ENCODE measurements at places on chromosomes 2 and 18.

GRCh38 chr2:192197357-192197756 lies 2.6 kb upstream of the TMEFF2 start:
- DNase-seq, result no peak

- DNase-seq, result no peak
Observed at GRCh38 chr2:164252568-164253287, 368.6 kb downstream of the GRB14 start.

DNA sequence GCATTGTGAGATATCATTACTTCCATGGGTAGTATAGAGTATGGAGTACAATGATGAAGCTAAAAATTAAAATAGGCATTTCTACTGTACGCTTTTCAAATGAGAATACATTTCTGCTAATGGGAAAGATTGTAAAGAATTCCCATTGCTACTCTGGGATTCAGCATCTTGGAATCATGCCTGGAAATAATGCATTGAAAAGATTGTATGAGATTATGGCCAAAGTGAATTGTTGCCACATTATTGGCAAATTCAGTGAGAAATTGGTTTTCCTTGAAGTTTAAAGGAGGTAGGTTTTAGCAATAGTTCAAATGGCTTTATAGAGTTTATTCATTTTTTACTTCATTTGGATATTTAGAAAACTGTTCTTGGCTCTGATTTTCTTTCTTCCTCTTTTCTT lies 157.9 kb downstream of the GULP1 start:
- no peak for DNase-seq

- DNase-seq, result no peak
Observed at GRCh38 chr2:48952143-48952542, 196.6 kb upstream of the LHCGR start.

- no peak for DNase-seq
Observed at GRCh38 chr2:168912901-168913369, 11.8 kb downstream of the G6PC2 start.

DNA sequence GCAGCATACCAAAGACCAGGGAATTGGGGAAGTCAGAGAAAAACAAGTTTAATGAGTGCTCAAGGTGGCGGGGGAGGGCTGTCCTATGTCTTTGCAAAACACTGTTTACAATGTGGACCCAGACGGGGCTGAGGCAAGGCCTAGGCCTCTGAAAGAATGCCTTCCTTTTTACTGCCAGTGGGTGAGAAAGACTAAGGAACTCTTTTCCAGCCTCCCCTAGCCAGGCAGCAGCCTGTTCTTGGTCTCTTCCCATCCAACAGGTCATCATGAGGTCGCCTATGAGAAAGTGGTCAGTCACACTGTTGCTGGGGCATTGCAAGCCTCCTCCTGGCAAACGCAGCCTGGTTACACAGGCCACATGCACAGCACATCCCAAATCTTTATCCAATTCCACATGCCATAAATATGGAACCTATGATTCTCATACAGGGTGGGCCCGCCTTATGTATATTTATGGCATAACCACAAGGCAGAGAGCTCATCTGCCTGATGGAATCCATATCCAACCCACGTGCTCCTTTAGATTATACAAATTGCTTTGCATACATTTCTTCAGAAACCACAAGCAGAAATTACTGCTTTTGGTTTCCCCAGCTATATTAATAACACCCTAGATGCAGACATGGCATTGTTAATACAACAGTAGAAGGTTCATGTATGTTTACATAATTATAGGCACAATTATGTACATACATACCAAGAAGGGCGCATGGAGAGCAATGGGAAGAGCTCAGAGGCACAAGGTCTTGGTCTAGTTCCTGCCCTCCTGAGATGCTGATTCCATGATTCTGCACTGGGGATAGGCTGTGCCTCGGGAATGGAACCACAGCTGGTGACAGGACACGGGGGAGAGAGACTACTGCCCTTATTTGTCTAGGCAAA lies 48.6 kb downstream of the NRP2 start:
- DNase-seq, result no peak

GRCh38 chr2:9768388-9768787 lies 74.9 kb upstream of the TAF1B start:
- DNase-seq, result no peak

GRCh38 chr18:34783501-34783900 lies 73.4 kb downstream of the DTNA start:
- DNase-seq, result no peak

DNA sequence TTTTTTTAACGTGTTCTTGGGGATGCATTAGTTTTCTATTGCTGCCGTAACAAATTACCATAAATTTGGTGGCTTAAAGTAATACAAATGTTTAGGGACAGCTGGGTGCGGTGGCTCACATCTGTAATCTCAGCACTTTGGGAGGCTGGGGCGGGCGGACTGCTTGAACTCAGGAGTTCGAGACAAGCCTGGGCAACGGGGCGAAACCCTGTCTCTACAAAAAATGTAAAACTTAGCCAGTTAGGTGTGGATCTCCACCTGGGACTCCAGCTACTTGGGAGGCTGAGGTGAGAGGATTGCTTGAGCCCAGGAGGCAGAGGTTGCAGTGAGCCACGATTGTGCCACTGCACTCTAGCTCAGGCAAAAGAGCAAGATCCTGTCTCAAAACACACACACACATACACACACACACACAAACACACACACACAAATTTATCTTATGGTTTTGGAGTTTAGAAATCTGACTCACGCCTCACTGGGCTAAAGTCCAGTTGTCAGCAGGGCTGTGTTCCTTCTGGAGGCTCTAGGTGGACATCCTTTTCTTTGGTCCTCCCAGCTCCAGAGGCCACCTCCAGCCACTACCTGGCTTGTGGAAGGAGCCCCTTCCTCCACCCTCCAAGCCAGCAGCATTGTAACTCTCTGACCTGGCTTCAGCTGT lies 76.1 kb downstream of the SEPTIN10 start:
- DNase-seq, result no peak

DNA sequence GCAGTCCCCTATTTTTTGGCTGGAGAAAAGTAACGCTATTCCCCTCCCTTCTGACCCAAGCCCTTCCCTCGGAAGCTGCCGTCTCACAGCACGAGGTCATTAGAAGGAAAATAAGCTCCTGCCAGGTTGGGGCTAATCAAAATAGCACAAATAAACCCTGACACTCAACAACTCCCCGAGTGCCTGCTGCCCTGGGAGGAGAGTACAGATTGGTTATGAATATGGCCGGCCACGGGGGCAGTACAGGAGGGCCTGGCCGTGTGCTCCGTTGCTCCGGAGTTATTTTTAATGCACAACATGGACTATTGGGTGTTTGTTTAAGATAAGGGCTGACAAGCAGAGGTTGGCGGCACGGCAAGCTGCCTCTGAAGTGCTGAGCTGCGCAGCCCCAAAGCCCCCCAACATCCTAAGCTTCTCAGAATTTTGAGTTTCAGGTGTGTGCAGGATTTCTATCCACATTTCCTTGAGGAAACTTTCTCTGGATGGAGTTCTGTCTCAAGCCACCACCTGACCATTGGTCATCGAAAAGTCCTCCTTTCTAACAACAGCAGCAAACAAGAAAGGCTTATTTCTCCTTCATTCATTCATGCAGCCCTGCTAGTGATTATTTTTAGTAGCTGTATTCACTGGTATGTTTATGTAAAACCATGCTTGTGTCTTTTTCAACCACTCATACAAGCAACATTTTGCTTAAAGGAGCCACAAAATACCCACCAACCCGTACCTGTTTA lies 58.7 kb downstream of the PAX3 start:
- DNase-seq, result no peak

DNA sequence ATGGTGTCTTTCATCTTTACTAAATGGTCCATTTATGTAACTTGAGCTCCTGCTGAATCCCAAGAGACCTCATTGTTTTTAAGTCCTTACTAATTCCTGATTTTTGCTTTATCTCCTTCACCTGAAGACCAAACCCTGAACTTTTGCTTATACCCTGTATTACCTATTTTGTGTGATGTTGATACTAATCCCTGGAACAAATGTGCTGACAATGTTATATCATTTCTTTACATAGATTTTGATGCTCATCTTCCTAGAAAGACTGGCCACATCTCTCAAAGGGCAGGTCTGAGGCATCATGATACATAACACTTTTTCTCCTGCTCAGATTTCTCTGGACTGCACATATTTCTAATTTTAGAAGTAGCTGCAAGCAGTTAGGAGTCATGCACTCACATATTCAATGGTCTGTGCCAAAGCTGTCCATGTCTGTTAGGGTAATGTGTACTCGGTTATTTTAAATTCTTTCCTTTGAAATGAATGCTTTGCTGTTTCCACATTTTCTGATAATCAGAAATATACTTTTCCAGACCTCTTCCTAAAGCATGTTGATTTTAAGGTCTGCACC lies 427.9 kb upstream of the HNRNPA3 start:
- no peak for DNase-seq

- DNase-seq, result no peak
Observed at GRCh38 chr2:206573793-206574192, 68.5 kb upstream of the FAM237A start.

- DNase-seq, result no peak
Observed at GRCh38 chr2:64650722-64651338, 2.9 kb downstream of the SERTAD2 start.

DNA sequence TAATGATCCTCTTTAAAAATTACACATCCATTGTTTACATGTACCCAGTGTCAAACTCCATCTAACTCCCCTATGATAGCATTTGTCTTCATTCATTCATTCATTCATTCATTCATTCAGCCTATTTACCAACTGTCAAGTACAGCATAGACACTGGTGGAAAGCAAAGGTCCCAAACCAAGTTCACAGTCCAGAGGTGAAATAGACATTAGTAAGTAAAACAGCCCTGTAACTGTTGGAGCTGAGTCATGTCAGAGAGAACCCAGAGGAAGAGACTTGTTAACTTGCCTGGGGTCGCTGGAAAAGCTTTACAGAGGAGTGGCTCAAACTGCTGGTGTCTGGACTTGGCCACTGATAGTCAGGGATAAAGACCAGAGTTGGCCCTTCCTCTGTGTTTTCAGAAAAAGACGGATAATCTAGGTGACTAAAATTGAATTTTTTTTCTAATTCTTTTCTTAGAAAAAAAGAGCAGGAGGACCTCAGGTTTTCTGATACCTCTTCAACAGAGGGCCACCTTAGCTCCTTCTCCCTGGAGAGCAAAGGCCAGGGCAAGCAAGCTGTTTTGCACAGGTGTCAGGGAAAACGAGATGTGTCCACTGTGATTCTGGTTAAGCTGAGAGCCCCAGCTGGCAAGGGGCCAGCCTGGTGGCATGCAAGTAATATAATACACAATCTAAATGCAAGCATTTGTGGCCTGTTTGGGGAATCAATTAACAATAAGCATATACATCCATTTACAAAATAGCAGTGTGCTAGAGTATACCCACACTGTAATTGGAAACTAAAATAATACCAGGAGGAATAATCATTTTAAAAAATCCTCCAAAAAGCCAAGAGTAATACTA lies 96.7 kb upstream of the SLC14A2 start:
- no peak for DNase-seq

GRCh38 chr2:53209679-53210458 lies 557.7 kb upstream of the CHAC2 start:
- DNase-seq, result no peak

GRCh38 chr2:62152000-62152399 lies 43.9 kb upstream of the B3GNT2 start:
- no peak for DNase-seq

- DNase-seq, result no peak
Observed at GRCh38 chr18:42477267-42477666, 522.2 kb downstream of the PIK3C3 start.

GRCh38 chr2:32862269-32863055 lies 84.3 kb upstream of the LTBP1 start:
- DNase-seq, result no peak

DNA sequence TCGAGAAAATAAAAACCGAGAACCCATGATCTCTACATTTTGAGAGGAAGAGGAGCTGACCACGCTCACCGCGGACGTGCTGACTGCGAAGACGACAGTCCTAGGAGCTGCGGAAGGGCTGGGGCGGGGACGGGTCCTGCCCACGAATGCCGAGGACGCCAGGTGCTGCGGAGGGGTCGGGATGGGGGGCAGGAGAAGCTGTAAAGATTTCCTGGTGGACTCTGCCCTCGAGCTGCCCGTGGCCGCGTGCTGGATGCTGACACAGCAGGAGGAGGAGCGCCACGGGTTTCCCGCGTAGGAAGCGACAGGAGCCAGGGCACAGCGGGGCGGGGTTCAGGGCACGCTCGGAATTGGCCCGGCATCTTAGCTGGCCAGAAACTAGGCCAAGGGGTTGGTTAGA lies 22.2 kb downstream of the ZSCAN30 start:
- DNase-seq, result no peak

DNA sequence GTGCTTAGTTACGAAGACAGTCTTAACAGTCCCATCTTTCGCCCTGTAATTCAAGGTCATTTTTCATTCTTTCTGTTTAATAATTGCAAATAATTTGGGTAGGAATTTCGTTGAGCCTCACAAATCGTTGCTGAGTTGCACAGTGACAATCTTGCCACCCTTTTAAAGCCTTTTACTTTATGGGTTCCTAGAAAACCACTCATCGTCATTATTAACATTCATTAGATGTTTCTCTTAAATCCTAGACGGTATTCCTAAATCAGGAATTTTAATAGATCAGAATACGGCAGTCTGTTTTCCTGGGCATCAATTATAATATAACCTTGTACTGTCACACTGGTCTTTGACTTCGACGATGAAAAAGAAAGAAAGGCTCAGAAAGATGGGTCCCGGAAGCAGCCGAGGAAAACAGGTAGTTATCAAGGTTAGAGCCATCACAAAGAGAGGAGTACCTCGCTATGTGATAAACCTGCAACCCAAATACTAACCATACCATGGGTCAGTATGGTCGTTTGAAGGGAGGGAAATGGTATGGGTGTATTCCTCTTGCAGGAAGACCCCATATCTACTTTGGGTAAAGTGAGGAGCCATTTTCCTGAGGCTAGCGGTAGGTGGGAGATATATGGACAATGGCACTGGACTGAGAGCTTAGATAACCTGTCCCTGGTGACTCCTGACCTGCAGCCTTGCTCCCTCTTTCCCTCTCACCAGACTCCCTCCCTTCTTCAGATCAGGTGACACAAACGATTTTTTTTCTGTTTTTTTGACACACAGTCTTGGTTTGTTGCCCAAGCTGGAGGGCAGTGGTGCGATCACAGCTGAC lies 981 bp upstream of the SF3B1 start:
- DNase-seq, result no peak

- DNase-seq, result no peak
Observed at GRCh38 chr18:64233851-64234250, 85.0 kb upstream of the LINC00305 start.

GRCh38 chr2:21633911-21634310 lies 510.1 kb downstream of the TDRD15 start:
- DNase-seq, result no peak
